Islet precursor cell (in vitro differentiated cells): ENCODE measurements at places on chromosomes 3 and 15.

DNA sequence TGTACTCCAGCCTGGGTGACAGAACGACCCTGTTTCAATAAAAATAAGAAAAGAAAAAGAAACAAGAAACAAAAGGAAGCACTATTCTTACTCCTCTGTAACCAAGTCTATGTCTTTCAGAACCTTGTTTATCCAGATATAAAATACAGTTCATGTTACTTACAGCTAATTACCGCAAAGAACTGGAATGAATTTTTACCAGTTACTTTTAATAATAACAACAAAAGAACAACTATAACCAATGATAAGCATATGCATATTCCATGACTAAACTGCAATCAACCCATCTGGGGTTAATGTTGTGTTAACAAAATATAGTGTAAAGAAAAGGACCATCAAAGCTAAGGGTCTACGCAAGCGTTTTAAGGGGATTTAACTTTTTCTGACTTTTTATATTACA is 123.2 kb downstream of the SNRK start:
- DNase-seq, result no peak

GRCh38 chr3:57896031-57896430 is 112.2 kb upstream of the FLNB start:
- DNase-seq, result no peak

DNA sequence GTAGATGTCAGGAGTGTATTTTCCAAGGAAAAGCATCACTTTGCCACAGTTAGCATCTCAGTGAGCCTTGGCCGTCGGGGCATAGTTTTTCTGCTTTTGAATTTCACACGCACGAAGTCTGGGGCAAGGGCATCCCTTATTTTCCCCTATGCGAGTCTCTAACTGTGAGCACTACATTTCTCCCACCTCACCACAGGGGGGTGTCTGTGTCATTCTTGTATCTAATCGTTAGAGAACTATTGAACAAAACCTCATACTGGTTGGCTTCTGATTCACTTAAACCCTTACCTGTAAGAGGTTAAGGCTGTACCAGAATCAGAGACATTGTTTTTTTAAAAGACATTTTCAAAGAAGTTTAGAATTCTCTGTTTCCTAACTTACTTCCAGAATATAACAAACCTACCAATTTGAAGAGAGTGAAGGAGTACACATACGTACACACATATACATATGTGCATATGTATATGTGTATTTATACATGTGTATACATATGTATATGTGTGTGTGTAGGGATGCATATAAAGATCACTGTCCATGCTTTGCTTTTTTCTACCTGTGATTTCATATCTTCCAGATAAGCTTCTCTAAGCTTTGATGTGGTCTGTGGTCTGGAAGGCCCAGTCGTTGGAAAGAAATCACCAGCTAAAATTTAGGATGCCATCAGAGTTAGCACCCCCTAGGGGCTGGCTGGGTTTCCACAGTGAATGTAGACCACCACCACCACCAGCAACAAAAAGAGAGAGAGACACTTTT is 49.4 kb downstream of the MYZAP start:
- no peak for DNase-seq

DNA sequence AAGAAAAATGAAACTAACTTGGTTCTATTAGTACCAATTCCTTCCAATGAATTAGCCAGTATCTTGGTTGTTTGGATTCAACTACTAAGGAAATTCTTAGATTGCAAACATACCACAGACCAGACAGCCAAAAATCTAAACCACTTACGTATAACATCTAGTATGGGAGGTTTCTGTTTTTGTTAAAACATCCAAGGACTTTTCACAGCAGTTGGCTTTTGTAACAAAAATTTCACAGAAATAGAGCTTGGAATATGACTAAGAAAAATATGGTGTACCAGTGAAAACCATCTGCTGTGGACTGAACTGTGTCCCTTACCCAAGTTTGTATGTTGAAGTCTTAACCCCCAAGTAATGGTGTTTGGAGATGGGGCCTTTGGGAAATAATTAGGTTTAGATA is 199.2 kb downstream of the OTOL1 start:
- no peak for DNase-seq

DNA sequence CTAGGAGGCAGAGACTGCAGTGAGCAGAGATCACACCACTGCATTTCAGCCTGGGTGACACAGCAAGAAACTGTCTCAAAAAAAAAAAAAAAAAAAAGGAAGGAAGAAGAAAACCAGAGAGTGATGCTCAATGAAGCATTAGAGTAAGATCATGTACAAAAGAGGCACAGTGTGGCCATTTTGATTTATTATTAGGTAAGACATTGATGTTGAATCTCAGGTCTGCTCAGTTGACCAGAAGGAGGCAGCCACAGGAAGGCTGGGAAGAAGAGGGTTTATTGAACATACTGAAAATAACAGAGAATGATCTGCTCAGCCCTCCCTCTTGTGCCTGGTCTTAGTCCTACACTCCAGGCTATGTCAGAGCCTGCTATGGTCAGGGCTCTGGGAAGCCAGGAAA is 15.6 kb downstream of the LRRK1 start:
- DNase-seq, result no peak

- DNase-seq, result no peak
These were observed 151.4 kb downstream of the TIGIT start for GRCh38 chr3:114445233-114445632.

DNA sequence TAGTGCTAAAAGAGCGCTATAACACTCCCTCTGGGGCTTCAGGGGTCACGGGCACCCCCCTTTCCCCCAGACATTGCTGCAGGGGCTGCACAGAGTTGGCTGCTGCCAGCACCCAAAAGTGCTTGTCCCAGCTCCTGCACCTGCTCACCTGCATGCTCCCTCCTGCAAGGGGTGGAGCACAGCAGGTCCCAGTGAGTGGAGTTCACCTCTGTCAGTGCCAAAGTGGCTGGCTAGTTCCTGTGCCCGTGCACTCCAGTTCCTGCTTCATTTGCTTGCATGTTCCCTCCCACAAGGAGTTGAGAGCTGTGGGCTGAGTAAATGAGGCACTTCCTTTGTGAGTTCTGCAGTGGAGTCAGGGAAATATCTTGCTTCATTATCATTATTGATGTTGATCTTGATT is 476.9 kb downstream of the SQOR start:
- peak; percentile 58 for DNase-seq

GRCh38 chr3:82960379-82960778 is 1198.9 kb upstream of the GBE1 start:
- DNase-seq, result no peak

GRCh38 chr3:107718547-107718946 is 195.8 kb downstream of the BBX start:
- DNase-seq, result no peak

GRCh38 chr15:31465083-31465955 is 138.7 kb downstream of the KLF13 start:
- no peak for DNase-seq

DNA sequence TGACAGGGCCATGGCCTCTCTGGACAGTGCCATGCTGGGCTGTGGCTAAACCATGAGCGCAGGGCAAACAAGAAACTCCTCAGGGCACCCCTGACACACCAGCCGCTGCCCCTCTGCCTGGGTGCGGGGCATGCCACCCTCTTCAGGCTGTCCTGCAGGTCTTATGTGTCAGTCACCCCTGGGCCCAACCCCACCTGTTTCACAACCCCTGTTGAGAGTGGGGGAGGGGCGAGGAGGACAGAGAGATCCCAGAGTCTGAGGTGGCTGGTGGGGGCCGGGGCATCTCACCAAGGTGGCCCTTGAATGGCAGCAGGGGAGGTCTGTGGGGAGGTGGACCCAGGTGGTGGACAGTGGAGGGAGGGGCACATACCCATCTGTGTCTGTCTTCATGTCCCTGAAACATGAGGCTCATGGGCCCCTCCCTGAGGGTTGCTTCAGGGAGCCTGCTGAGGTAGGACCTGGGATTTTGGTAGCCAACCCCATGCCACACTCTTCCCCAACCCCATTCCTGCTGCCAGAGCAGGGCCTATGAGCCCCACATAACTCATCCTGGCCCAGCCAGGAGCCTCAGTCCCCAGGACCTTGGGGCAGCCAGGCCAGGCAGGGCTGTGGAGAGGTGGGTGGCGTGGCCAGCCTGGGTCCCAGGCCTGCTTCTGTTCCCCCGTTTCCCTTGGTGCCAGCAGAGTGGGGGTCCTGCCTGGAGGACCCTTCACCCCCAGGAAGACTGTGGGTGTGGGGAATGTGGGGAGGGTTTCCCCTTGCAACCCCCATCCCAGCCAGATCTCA is 1.7 kb upstream of the STAB1 start:
- no peak for DNase-seq

DNA sequence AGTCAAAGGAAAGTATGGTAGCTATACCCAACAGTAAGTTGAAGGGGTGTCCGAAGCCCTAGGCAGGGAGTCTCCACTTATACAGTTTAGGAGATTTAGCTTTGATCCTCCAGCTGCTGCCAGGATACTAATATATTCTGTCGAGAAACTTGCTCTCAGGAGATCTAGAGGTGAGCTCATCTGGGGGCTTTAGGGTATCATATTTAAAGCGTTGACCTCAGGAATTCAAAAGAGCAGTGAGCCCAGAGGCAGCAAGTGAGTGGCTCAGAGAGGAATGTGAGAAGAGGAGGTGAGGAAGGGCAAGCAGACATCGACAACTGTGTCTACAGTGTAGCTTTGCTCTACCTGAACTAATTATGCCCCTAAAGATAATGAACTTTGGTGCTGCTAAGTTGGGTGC is 245.1 kb upstream of the LRTM1 start:
- no peak for DNase-seq

GRCh38 chr3:146313746-146314111 is 62.8 kb upstream of the PLSCR4 start:
- no peak for DNase-seq

- DNase-seq, result peak; percentile 79
These were observed 161.6 kb upstream of the PDZRN3 start for GRCh38 chr3:73786321-73786807.

- DNase-seq, result no peak
These were observed 106.6 kb downstream of the MAP4 start for GRCh38 chr3:47909607-47910006.

GRCh38 chr3:43676441-43676840 is 14.3 kb upstream of the ABHD5 start:
- no peak for DNase-seq

GRCh38 chr3:77459926-77460325 is 420.0 kb downstream of the ROBO2 start:
- no peak for DNase-seq

GRCh38 chr15:60635507-60636352 is 156.8 kb upstream of the ICE2 start:
- DNase-seq, result no peak

DNA sequence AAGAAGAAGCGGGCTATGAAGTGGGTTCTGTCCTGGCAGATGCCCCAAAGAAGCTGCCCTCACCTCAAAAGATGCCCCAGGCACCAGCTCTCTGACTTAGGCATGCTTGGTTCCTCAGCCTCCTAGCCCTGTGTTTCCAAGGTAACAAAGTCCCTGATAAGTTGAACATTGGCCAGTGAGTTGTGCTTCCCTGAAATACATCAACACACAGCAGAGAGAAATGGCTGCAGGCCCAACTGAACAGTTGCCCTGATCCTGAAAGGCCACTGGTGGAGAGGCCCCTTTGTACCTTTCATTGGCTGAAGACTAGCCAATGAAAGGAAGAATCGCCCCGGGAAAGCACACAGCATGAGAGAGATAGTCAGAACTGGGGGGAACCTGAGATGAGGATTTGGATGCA is 169.9 kb upstream of the CTNNB1 start:
- DNase-seq, result no peak

- no peak for DNase-seq
These were observed 46.2 kb upstream of the FOXP1 start for GRCh38 chr3:71629711-71630110.
